ENCODE measurements at places on chromosomes 11 and 22.

GRCh38 chr22:47797342-47797945 is 1035.0 kb downstream of the TBC1D22A start:
- no peak for DNase-seq

DNA sequence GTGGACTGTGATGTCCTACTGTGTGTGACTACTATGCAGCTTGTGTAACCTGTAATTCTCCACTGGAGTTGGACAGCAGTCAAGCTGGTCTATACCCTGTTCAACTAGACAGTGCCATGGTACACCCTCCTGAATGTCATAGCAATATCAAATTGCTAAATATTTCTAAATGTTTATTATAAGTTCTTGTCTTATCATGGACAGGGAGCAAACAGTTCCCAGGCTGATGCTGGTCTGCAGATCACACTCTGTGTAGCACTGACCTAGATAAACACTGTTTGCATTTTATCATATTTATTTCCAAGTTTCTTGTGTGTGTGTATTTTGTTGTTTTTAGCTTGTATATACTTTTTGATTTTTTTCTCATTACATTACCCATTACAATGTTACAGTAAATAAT is 22.0 kb downstream of the PARVA start:
- no peak for DNase-seq

DNA sequence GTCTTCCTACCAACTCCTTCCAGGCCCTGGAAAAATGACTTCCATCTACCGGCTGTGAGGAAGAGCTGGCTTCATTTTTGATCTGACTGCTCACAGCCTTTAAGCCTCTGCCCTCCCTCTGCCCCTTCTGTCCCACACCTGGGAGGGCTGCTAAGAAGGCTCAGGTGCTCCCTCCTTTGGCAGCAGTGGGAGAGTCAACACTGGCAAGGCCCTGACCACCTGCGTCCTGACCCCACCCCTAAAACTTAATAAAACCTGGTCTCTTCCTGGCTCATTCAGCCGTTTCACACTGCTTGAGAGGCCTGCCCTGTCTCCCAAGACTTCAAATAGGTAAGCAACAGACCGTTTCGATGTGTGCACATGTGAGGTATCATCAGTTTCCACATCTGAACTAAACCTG is 52.1 kb upstream of the NFRKB start:
- no peak for DNase-seq

DNA sequence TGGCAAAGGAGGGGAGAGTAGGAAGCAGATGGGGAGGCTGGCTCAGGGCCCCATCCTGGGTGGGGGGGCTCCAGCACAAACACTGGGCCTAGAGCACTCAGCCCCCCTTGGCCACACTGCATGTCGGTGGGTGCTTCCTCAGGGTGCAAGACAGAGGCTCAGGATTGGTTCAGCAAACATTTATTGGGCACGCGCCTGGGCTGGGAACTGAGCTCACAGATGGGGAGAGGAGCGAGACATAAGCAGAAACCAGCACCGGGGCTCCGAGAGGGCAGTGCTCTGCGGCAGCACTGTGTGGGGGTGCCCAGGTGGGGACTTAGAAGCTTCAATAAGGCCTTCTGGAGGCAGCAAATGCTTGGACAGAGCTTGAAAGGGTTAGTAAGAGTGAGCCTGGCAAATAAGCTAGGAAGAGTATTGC is 12.1 kb upstream of the EHD1 start:
- no peak for DNase-seq

- DNase-seq, result no peak
These were observed at the start of gene CDHR5 for GRCh38 chr11:624705-625635. TSS of gene CDHR5 (minus strand) at chr11:624955. CDS start at chr11:624902, 53 bp downstream.

DNA sequence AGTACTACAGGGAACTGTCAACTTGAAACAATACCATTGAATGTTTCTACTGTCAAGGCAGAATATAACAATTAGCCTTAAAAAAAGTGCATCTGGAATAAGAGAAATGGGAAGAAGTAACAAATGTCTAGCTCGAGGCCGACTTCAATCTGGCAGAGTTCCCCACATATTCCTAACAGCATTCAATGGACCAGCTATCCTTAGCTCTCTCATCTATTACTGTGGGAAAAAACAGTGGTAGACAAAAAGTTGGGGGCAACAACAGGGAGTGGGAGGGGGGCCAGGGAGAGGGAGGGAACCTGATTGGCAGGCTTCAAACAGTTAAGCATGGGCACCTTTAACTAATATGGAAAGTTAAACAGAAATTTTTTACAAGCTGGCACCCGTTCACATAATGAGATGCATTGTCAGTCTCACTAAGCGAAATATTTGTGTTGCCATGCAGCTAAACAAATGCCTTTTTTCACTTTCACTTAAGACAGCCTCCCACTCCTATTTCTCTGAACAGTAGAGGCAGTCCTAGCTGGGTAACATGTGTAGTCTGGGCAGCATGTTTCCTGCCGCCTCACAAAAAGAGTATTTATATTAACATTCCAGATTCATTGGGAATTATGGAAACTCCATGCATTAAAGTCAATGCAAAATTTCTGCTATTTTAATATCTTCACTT is 62.2 kb upstream of the SOX6 start:
- no peak for DNase-seq

DNA sequence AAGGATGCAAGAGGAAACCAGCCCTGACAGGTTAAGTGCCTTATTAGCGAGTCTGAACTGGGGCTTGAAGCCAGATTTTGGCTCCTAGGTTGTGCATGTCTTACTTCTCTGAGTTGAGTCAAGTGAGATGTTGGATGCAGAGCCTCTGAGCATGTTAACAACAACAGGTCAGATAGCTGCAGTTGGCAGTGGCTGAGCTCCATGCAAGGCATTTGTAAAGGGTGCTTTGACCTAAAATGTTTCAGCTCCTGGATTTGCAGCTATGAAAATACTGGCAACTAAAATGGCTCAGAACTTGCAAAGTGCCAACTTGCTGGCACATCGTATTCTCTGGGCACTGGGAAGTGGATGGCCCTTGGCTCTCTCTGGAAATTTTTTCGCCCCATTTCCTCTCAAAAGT is 16.4 kb upstream of the CSRP3 start:
- DNase-seq, result no peak

GRCh38 chr11:102438311-102439062 is 14.1 kb downstream of the TMEM123 start:
- DNase-seq, result no peak

GRCh38 chr11:134733646-134734045 is 321.6 kb upstream of the B3GAT1 start:
- no peak for DNase-seq

- no peak for DNase-seq
These were observed 5.8 kb downstream of the MGAT3 start for GRCh38 chr22:39462443-39463221.
